ENCODE measurements at places on chromosomes 1 and 21.

GRCh38 chr1:172778456-172779455 lies 119.9 kb downstream of the FASLG start:
- no peak for DNase-seq

DNA sequence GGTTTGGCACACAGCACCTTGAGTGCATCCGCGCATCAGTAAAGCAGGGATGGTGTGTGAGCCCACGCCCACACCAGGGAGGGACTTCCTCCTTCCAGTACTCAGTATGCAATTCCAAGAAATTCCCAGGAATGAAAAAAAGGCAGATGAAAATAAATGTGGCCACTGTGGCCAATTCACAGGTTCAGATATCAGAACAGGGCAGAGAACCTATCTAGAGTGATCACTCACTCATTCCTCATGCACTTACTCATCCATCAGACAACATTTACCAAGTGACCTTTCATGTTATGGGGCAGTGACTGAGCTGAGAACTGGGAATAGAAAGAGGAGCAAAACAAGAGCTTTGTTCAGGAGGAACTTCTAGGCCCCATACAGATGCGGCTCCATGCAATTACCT lies 113.7 kb downstream of the ZSCAN20 start:
- no peak for DNase-seq

DNA sequence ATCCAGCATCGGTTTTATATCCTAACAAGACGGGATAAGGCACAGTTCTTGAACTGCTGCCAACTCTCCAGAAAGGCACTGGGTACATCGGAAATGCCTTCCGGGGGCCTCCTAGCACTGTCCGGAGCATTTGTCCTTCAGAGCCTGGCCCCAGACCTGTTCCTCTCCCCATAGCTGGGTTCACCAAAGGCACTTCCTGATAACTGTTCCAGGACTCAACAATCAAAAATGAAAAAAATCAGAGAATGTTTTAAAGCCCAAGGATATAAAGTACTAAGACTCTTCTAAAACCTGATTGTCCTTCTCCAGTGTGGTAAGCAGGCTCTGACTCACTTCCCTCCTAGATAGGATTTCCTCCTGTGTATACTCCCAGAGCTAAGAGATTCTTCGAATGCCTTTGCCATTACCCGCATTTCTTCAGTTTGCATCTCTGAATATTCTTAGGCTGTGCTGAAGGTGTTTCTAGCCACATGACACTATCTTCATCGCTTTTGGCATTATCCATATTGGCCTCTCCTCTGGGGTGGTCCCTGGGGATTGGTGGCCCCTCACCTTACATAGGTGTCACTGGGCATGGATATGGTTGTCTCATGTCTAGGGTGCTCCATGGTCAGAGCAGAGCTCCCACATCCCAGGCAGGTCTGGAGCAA lies 112.9 kb downstream of the ZBTB18 start:
- DNase-seq: peak; percentile 77

GRCh38 chr1:204940591-204940990 lies 69.9 kb downstream of the NFASC start:
- no peak for DNase-seq

- DNase-seq: no peak
Measured at GRCh38 chr1:26593385-26593784, 63.8 kb downstream of the RPS6KA1 start.

- DNase-seq: no peak
Measured at GRCh38 chr1:212040629-212041412, 5.3 kb downstream of the DTL start.

- no peak for DNase-seq
Measured at GRCh38 chr1:168321945-168322344, 41.3 kb downstream of the TBX19 start.
